Hindlimb muscle (tissue), 1 donor: ENCODE measurements at places on chromosomes 7 and 10. TPM values are rescaled to one million over a fixed set of nuclear protein-coding genes. Genes with fewer than 3 reads are reported as not detected.

Gene SH2D4B
- polyA plus RNA-seq, result 0.10 TPM

Gene DOCK4
- polyA plus RNA-seq, result 10.6 TPM

Gene KCP
- polyA plus RNA-seq, result 2.2 TPM

GRCh38 chr7:95820778-95821177 lies 48.4 kb downstream of the DYNC1I1 start:
- no peak for DNase-seq

GRCh38 chr10:33927347-33927746 lies 592.9 kb upstream of the NRP1 start:
- DNase-seq, result no peak
